ENCODE measurements at places on chromosomes 3 and 15.
A peak's percentile ranks its signal among the peaks of the same experiment; 100 is the strongest.

DNA sequence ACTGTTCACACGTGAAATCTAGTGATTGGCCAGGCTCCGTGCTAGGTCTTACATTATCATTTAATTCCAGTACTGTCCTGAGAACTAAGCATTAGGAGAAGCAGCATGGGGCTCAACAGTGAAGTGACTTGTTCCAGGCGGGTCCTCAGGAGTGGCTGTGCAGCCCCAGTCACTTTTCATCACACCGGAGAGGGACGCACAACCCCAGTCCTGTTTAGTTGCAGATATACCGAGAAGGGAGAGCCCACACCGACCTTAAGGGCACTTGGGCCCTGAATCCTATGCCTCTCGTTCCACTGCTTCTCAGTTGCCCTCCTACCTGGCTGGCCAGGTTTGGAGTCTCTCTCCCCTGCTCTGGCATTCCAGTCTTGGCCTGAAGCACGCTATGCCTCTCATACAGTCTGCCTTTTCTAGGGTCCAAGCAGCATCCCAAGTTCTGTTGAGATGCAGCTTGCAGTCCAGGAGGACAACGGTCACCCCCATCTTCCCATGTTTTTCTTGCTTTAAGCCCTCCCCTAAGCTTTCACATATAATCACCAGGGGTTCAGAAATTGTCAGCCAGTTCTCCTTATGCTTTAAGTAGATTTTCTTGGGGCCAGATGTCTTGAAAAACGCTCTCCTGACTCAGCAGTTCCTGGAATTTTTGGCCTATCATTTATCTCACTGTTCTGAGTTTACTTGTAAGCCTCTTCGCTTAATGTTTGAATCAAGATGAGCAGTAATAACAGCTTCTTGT is 10.1 kb downstream of the FAM131A start:
- no peak for DNase-seq

DNA sequence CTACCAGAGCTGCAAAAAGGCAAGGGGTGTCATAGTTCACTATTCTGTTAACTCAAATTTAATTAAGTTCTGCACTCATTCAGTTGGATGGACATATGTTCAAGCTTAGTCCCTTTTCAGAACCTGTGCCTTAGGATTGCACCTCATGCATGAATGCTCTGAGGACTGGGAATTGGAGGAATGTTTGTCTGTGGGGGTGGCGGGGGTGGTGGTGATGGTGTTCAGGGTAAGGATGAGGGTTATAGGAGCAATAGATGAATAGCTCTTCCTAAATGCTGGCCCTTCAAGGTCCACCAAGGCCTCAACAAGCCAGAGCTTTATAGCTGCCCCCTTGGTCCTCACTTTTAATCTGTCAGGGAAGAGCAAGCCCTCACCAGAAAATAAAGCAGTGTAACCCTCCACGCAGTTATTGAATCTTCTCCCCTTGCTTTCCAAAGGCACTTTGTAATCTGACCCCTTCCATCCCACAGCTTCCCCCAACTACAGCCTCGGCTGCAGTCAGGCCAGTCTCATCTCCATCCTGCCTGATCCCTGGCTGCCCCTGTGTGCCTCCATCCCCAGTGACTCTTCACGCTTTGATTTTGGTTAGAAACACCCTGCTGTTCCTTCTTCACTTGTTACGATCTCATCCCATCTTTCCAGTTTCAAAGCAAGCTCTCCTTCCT is 221.6 kb upstream of the LMCD1 start:
- DNase-seq = no peak

GRCh38 chr3:124281453-124282316 is 289.8 kb upstream of the ROPN1 start:
- no peak for DNase-seq

DNA sequence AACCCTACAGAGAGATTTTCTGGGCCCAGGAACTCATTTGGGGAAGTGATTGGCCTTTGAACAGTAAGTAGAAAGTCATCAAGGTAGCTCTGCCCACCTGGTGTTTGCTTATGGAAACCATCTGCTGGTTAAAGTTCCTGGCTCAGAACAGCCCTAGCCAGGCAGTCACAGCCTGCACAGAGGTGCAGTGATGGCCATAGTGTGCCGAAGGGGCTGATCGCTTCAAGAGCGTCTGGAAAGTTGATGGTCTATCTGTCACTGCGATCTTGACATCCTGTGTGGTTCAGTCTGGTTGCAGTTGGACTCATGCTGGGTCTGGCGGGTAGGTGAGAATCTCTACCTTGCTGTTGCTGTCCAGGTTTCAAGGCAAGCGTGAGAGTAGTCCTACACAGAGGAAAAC is 151.6 kb downstream of the SLCO3A1 start:
- DNase-seq = no peak

DNA sequence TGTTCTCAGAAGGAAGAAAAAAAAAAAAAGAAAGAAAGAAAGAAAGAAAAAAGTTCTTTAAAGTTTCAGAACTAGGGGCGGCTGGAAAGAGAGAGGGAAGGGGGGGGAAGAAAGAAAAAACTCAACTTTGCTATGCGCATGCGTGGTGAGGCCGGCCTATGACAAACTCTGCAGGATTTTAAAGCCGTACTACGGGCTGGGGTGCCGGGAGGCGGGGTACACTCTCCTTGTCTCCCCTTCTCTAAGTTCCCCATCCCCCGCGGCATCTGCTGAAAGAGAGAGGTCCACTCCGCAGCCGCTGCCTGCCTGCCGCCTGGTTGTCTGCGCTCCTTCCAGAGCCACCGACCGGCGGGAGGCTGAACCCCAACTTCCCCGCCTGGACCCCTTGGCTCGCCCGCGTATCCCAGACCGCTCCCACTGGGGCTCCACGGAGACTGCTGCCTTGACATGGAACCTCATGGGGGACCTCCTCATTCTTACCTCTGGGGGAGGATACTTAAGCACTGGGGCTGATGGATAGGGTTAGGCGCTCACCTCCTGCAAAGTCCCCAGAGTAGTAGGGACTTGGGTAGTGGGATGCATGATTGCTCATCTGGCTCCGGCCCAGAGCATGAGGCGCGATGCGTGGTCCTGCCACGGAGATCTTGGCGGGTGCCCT is 1.4 kb upstream of the WNT5A start:
- peak; percentile 12 for DNase-seq

- DNase-seq = no peak
Measured at GRCh38 chr15:89665449-89666181, 10.3 kb upstream of the KIF7 start.

DNA sequence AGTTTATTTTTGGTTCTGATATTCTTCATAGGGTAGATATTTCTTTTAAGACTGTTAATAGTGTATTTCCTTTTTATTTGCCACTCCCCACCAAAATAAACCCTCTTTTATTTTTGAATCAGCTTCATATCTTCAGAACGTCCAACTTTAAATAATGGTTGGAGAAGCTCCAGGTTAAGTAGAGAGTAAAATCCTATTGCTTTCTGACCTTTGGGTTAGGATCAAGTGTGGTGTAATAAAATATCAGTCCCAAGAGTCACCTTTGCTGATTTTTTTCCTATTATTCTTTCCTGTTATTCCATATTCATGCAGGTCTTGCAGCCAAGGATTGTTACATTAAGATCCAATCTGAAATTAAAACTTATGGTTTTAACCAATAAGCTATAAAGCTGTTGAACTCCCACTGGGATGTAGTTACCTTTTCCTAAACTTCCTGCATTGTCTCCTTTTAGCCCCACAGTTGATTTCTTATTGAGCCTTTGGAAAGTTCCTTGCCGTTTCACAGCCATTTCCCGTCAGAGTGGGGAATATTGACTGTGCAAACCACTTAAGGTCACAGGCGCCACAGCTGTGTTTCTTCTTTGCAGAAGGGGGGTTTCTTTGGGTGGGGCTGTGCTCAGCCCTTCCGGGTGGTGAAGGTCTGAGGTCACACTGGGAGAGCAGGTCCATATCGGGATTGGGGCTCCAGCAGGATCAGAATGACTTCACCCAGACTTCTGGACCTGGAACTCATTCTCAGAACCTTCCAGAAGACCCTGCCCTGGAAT is 287.3 kb upstream of the CTDSPL start:
- no peak for DNase-seq

GRCh38 chr3:184399410-184399809 is 19.6 kb downstream of the CHRD start:
- DNase-seq = no peak

DNA sequence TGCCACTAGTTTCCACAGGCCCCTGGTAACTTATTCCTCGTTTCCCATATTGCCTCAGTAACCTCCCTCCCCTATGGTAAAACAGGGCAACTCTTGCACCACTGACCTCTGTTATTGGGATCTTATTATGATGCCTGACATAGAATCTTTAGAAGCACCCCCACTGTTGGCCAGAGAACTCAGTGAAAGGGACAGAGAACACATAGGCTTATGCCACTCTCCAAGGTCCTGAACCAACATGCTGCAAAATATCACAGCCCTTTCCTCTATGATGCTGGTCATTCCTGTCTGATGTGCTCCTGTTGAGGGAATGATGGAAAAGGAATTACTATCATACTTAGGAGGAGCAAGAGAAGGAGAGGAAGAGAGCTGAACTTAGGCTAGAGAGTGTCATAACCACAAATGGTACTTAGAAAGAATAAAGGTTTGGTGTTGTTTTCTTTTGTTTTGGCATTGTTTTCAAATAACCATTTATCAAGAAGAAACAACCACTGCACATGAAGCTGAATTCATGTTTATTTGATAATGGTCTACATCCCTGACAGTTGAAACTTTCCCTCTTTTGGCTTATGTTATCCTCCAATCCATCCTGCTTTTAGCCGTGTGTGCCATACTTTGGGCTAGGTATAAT is 330.2 kb downstream of the EPHB1 start:
- DNase-seq = no peak

Data from GOT3 (cell line).